ENCODE measurements at places on chromosomes 7 and 10. TPM values are rescaled to one million over a fixed set of nuclear protein-coding genes. Genes with fewer than 3 reads are reported as not detected.

- DNase-seq, result no peak
Measured at GRCh38 chr7:101094791-101095375, 9.6 kb downstream of the TRIM56 start.

DNA sequence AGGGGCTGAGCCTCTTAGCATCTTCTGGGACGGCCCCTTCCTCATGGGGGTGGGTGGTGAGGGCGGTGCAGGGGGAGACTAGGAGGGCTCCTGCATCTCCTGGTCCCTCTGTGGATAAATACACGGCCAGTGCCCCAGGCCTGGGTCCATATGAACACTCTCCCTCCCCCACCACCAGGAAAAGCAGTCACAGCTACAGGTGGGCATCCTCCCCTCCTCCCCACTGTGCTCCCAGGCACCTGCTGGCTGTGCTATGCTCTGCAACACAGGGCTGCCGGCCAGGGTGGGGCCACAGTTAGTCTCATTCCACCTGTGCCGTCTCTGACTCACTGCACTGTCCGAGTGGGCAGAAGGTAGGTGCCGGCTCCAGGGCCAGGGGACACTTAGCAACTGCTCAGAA lies 87.3 kb upstream of the INSIG1 start:
- DNase-seq, result no peak

HMX3 gene
- total RNA-seq, result not detected

DNA sequence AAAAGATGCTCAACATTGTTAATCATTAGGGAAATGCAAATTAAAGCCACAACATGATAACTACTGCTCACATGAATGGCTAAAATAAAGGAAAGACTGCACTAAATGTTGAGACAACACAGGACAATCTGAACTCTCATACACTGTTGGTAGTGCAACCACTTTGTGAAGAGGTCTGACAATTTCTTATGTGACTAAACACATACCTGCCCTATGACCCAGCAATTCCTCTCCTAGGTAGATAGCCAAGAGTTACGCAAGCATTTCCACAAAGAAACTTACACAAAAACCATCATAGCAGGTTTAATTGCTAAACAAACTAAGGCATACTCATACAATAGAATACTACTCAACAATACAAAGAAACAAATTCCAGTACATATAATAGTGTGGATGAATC lies 41.8 kb upstream of the HERPUD2 start:
- DNase-seq, result no peak

GRCh38 chr7:44486693-44487092 lies 3.8 kb downstream of the NUDCD3 start:
- DNase-seq, result no peak

ATRNL1 gene
- total RNA-seq, result 431 TPM
